ENCODE measurements at places on chromosomes 1 and 21.

DNA sequence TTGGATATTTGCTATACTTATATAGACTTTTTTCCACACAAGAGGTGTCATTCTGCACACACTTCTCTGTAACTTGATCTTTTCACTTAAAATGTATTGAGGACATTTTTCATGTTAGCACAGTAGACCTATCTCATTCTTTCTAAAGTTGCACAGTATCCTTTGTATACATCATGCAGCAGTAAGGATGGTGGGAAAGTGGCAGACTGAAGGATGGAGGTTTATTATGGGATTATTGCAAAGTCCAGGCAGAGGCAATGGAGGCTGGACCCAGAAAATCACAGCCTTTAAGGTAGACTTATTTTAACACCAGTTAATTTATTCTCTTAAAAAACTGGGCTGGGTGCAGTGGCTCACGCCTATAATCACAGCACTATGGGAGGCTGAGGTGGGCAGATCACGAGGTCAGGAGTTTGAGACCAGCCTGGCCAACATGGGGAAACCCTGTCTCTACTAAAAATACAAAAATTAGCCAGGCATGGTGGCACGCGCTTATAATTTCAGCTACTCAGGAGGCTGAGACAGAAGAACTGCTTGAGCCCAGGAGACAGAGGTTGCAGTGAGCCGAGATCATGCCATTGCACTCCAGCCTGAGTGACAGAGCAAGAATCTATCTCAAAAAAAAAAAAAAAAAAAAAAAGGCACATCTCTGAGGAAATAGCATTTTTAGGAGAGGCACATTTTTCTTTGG is 25.8 kb downstream of the SLAMF1 start:
- no peak for DNase-seq

- no peak for DNase-seq
Measured at GRCh38 chr1:244368279-244368678, 83.4 kb downstream of the ADSS2 start.

DNA sequence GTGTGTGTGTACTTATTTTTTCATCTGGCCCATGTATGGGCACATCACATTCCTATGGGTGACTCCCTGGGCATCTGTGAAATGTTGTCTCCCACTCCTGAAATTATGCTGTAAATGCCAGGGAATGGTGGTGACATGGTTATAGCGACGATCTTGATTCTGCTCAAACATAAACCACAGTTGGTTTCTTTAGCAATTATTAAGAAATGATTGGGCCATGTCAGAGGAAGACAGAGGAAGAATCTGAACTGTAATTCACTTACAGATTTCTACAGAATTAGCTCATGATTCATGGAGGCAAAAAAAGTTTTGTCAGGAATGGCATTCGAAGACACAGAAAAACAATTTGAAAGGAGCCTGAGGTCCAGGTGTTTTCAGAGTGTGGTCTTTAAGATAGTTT is 25.8 kb upstream of the KCNE1 start:
- DNase-seq: no peak

GRCh38 chr1:20587661-20588053 is 1.2 kb upstream of the CDA start:
- DNase-seq: no peak

- no peak for DNase-seq
Measured at GRCh38 chr1:224786533-224787250, 142.8 kb upstream of the DNAH14 start.

DNA sequence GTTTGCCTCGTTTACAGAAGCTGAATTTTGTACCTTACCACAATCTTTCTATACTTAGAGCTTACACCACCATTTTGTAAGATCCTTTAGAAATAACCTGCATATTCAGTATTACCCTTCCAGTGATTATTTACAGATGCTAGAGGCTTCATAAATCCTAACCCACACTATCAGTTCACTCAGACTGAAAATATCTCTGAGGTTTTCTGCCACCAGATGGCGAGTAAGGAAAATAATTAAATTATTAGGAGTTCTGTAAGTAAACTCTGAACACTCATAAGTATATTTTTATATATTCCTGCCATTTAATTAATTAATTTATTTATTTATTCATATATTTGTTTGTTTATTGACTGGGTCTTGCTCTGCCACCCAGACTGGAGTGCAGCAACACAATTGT is 1635.2 kb downstream of the PLA2G4A start:
- DNase-seq: no peak

- no peak for DNase-seq
Measured at GRCh38 chr21:15894596-15894995, 164.8 kb downstream of the USP25 start.

GRCh38 chr1:24283326-24284155 is 35.6 kb upstream of the GRHL3 start:
- DNase-seq: no peak

- no peak for DNase-seq
Measured at GRCh38 chr1:208772891-208773290, 528.7 kb upstream of the PLXNA2 start.

GRCh38 chr1:67427947-67428346 is 2.3 kb downstream of the SERBP1 start:
- DNase-seq: no peak

GRCh38 chr1:209875515-209875914 is 47.7 kb downstream of the UTP25 start:
- no peak for DNase-seq

GRCh38 chr1:211705467-211706091 is 30.2 kb upstream of the NEK2 start:
- DNase-seq: no peak

DNA sequence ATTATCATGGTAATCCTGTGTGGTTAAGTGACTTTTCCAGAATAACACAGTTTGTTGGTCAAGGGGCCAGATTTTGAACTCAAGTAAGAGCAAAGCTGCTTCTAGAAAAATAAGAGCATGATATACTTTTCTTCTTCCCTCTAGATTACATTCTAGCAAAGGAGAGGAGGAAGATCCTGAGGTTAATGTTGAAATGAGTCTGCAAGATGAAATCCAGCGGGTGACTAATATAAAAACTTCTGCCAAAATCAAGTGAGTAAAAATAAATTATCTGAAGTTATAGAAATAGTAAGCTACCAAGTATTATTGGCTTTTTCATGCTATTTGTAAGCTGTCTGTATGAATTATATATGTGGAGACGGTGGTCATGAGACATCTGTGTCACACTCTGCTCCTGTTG is 12.8 kb downstream of the WDR3 start:
- DNase-seq: no peak

GRCh38 chr1:211579440-211580302 is 710 bp upstream of the SLC30A1 start:
- DNase-seq: no peak

DNA sequence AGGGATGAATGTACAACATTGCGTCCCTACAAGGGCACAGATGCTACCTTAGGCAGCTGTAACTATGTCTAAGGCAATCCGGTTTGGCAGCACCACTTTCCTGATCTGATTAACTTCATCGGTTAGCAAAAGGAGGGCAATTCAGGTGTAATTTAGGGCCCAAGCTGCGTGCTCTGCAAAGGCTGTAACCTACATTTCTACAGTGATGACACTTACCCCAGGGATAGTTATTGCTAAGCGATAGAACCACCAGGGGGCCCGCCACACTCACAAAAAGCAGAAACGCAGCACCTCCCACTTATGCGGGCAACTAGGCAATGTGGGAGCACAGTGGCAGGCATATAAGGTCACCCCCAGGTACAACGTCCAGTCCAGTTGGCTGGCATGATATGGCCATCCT is 113.5 kb downstream of the GDAP2 start:
- no peak for DNase-seq

- peak; percentile 72 for DNase-seq
Measured at GRCh38 chr21:31184459-31184858, 146.2 kb upstream of the KRTAP19-8 start.

DNA sequence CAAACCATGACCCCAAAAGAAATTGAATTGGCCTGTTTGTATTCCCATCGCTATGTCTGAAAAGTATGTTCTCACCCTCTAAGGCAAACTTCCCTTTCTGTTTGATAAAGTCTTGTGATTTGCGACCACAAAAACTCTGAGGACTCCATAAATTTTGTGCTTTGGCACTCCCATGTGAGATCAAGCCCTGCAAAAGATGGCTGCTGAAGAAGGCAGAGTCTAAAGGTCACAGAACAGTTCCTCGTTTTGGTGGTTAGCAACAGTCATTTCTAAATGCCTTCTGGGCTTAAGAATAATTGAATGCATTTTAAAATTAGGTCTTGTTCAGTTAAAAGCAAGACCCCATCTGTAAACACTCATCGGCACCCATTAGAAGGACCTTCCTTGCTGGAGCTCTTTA is 441.6 kb downstream of the OMA1 start:
- DNase-seq: no peak

DNA sequence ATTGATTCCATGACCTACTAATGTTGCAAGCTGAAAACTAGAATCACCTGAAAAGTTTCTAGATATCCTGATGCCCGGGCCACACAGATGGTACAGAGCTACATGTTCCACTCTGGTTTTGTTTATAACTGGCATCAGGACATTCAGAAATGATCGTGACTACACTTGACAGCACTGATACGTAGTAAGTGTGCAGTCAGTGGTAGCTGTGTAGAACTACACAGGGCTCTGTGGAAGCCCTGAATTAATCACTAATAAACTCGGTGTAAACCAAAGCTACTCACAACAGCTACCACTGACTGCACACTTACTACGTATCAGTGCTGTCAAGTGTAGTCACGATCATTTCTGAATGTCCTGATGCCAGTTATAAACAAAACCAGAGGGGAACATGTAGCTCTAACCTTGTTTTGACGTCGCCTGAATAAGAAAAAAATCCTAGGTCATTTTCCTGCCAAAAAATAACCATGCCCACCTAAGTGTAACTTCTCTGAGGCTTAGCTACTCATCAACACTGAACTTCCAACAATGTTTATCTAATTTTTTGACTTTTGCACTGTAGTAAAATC is 149.7 kb downstream of the TGFBR3 start:
- no peak for DNase-seq

GRCh38 chr1:116453906-116454305 is 80.9 kb downstream of the ATP1A1 start:
- DNase-seq: no peak

DNA sequence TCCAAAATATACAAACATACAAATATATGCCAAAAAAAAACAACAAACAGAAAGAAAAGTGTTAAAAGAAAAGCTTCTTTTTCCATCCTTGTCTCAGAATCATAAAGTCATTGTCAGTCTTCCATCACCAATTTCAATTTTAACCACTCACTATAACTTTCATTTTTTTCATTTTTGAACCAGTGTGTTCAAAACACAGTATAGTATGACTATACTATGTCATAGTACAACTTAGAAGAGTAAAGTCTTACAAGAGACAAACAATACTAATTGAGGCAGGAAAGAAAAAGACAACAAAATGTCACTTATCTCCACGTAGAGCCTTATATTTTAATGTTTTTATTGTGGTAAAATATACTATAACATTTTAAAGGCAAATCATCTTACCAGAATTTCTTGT is 7.6 kb downstream of the NSL1 start:
- DNase-seq: no peak

DNA sequence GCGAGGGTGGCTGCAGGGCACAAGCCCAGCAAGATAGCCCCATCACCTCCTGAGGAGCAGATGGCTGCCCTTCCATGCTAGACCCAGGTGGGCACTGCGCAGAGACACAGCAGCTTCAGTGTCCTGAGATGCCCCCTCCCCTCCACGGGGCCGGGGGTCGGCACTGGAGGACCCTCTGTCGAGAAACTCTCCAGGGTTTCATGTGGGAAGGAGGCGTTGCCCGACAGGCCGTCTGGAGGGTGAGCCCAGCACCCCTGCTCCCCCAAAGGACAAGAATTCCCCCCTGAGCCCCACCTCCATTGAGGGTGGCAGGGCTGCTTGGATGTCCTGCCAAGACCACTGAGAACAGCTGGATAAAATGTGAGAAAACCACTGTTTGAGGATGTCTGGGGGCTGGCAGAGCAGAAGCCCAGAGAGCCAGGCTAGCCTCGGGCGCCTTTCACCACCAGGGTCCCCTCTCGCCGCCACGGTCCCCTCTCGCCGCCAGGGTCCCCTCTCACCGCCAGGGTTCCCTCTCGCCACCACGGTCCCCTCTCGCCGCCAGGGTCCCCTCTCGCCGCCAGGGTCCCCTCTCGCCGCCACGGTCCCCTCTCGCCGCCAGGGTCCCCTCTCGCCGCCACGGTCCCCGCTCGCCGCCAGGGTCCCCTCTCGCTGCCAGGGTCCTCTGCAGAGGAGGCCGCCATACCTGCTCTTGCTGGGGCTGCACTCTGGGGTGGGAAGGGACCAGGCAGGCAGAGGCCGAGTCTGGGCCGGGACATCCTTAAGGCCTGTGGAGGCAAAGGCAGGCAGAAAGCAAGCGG is 44.2 kb downstream of the SLC19A1 start:
- DNase-seq: no peak

DNA sequence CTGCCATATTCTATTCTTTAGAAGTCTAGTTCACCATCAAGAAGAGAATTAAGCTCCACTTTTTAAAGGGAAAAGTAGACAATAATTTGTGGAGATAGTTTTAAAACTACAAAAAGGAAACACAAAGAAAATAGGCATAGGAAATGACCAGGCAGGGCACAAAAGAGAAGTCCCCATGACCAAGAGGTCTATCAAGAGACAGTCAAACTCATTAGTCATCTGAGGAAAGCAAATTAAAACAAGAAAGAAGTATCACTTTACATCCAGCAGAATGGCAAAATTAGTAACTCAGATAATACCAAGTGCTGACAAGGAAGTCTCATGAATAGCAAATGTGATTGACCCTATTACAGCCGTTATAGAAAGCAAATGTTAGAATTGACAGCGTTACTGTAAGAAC is 243.7 kb upstream of the SNX7 start:
- no peak for DNase-seq

- no peak for DNase-seq
Measured at GRCh38 chr1:20896826-20897225, 109.7 kb upstream of the HP1BP3 start.

- no peak for DNase-seq
Measured at GRCh38 chr1:60942896-60943638, 139.3 kb upstream of the NFIA start.

GRCh38 chr21:46483300-46484295 is 24.9 kb downstream of the DIP2A start:
- no peak for DNase-seq

GRCh38 chr1:5571438-5571837 is 420.8 kb downstream of the NPHP4 start:
- no peak for DNase-seq

GRCh38 chr1:86016076-86016759 is 140.4 kb downstream of the COL24A1 start:
- no peak for DNase-seq

DNA sequence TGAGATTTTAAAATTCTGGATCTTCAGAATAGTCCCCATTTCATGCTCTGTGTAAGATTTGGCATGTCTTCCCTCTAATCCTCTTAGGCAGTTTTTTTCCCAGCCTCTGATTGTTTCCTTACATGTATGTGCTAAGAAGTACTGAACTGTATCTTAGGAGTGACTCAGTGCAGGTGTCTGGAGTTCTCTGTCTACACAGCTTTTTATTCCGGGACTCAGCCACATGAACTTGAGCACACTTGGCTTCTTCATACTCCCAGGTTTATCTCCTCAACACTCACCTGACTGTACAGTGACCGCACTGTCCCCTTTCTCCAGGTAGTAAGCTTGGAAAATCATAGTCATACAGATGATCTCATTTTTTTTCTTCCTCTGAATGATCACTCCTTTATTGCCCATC is 50.7 kb downstream of the SYT14 start:
- no peak for DNase-seq

Data from stimulated activated naive CD8-positive, alpha-beta T cell treated with anti-CD3 and anti-CD28 coated beads, Interleukin-15, Interleukin-2, amounts not matched to agents 100 U/mL and 50 U/mL, for 24 hours (primary cell).